ENCODE measurements at places on chromosomes 4 and X.

- no peak for DNase-seq
These were observed 394.4 kb upstream of the ADGRL3 start for GRCh38 chr4:60805500-60806313.

DNA sequence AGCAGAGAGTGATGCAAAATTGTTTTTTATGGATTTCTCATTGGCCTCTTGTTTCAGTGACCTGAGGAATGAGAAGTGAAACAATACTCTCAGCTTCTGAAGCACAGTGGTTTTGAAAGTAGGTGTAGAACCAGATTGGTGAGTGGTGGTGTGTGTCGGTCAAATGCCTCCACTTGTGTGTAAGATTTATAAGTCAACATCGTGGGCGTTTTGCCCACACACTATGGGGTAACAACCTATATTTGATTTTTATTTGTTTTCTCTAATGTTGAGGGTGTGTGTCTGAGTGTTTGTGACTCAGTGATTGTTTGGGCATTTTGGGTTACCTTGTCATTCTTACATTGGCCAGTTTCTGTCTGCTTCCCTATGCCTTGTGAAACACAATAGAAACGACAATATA, 23.3 kb downstream of the ADGRL3 start:
- DNase-seq = no peak

DNA sequence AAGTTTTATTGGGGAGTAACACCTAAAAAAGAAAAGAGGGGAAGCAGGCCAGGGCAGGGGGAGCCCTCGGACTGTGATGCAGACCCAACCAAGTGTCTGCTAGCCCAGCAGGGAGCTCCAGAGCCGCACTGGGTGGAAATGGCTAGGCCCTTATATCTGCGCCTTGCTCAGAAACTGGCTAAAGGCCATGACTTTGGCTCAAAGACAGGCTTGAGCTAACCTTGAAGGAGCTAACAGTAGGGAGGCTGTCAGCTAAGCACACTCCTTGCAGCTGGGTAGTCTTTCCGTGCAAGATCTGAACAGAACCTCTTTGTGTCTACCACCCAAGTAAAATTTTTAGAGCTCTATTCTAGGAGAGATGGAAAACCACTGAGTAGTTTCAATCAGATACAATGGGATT, 43.0 kb downstream of the SEPSECS start:
- no peak for DNase-seq

GRCh38 chrX:32533848-32534247, 677.5 kb downstream of the DMD start:
- DNase-seq = no peak

DNA sequence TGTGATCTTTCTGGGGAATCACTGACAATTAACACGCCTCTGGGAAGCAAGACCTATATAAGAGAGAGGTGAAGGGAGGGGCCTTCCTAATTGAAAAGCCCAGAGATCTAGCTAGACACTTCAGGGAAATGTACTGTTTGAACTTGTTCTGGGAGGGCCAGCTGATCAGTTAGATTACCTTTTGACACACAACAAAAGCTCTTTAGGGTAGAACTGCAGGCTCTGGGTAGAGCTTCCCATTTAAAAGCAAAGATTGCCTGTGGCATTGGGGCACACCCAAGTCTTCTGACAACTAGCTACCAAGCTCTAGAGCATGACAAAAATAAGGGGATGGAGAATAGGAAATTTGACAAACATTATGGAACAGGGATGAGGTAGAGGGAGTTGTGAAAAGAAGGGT, 26.3 kb downstream of the AREG start:
- no peak for DNase-seq

DNA sequence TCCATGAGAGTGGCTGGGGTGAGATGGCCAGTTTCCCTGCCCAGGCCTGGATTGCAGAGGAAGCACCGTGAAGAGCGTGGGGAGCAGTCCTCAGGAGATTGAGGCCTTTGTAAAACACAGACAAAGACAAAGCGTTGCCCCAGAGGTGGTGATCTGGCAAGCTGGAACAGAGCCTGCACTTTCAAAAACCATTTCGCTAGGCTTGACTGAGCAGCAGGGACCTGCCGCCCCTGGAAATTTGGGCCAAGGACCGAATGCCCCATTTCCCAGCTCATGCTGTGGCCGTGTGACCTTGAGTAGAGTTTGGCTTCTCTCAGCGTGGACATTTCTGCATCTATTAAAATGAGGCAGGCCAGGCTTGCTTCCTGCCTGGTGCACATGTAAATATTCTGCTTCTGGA, 381.4 kb downstream of the BCOR start:
- no peak for DNase-seq

GRCh38 chr4:113810906-113811305, 49.4 kb upstream of the CAMK2D start:
- no peak for DNase-seq

GRCh38 chr4:123659730-123660129, 263.1 kb downstream of the SPRY1 start:
- DNase-seq = no peak

DNA sequence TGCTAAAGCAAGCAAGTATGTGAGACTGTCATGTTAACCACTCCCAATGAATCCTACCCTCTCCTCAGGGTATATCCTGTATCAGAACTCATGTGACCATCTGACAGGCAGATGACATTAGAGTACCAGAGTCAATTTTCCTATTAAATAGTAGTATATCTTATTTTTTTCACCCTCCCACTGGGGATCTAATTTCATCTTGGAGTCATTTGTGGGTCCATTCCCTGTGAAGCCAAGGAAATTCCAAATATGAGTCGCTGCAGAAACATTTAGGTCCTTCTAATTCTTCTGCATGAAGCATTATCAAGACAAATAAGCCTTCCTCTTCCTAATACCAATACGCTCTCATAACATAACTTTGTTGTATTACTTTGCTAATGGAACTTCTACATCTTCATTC, 52.2 kb upstream of the BLTP1 start:
- no peak for DNase-seq

DNA sequence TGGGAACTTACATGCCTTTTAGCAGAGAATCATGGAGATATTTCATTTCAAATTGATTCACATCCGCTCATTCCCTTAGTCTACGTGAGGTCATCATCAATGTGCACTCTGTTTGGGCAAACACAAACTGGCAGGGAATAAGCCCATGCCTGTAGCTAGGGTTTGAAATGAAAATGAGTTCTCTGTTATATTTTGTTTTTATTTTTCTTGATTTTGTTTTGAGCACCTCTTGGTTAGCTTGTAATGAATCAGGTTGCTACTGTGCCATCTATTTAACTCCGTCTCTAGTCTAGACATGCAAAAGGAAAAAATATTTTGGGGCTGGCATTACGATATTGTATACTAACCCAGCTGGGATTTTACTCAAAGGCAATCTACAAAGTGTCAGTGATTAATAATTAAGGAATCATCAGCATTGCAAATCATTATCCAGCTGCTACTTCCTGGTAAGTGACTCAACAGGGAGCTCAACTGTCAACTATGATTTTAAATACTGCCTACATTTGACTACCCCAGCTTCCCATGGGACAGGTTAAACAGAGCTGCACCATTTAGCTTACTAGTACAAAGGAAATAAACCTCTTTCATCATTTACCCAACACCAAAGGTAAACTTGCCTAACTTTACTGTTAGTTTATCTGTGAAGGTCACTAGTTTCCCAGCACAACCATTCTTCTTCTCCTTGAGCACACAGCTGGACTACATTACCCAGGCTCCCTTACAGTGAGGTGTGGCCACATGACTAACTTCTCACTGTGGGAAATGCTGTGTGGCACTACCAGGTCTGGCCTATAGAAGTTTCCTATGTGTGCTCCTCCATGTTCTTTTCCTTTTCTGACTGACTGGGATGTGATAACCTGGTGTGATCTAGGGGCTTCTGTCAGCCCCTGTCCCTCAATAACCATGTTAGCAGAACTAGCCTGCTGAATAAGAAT, 21.2 kb upstream of the TRPC5OS start:
- no peak for DNase-seq

- DNase-seq = no peak
These were observed 14.1 kb downstream of the CXCL1 start for GRCh38 chr4:73883306-73883705.

DNA sequence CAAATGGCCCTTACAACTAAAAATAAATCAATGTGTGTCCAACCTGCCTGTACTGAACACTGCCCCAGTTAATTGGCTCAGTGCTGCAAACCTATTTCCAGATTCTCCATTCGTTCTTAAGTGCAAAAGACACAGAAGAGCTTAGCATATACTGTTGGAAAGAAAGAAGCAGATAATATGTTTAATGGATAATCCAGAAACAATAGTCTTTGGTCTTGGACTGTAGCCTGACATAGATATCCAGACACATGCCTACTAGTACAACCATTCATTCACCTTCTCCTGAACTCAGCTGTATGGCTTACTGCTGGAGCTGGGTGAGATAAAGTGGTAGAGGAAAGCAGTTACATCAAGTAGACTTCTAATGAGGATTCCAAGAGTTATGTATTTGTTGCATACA, 77.0 kb downstream of the LUZP4 start:
- no peak for DNase-seq

GRCh38 chr4:79209822-79210635, 115.8 kb downstream of the NAA11 start:
- peak; percentile 99 for DNase-seq

GRCh38 chrX:47458528-47458927, 24.5 kb downstream of the ZNF41 start:
- no peak for DNase-seq

DNA sequence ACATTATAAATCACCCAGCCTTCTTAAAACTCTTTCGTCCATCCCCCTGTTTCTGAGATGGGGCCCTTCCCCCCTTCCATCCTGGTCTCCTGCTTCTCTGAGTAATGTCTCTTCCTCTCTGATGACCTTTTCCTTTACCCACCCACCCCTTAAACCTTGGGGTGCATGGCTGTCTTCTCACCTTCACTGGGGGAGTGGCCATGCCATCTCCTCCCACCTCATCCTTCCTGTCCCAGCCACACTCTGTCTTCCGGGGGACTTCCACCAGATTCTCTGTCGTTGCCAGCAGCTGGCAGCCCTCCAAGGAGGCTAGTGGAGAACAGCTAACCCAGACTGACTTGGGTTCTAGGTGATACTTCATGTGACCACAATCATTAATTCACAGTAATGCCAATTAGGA, 83.2 kb upstream of the SCML1 start:
- DNase-seq = no peak

DNA sequence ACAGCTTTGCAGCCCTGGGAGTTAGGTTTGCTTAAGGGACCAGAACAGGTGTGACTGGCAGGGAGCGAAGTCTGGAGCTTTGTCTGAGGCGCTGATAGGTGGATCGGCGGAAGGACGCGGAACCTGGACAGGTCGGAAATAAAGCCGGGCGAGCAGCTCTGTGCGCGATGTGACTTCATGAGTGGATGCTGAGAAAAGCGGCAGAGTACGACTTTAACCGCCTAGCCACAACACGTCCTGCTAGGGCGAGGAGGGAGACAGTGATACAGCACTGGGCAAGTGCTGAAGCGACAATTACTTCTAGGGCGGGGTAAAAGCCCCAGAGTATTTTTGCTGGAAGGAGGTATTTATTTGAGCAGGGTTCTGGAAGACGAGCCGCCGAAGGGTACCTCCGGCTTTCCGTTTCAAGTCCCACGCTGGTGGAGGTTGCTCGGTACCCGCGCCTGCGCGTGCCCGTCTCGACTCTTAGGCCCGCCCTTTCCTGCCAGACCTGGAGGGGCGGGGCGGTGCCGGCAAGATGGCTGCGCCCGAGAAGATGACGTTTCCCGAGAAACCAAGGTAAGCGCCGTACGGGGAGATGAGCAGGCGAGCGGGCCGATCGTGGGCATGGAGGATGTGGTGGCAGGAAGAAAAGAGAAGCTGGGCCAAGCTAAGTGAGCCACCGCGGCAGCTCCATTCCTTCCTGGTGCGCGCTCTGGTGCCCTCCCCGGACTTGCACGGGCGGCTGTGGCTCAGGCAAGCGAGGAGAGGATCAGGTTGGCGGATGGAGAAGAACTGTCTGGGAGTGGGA, at the start of gene ZRSR2:
TSS of gene ZRSR2 (plus strand) at position 506 of the 790 bp plus-strand sequence. CDS start at position 518, 12 bp downstream.
- peak; percentile 25 for DNase-seq

GRCh38 chr4:159884989-159885388, 782.1 kb downstream of the RAPGEF2 start:
- DNase-seq = no peak

DNA sequence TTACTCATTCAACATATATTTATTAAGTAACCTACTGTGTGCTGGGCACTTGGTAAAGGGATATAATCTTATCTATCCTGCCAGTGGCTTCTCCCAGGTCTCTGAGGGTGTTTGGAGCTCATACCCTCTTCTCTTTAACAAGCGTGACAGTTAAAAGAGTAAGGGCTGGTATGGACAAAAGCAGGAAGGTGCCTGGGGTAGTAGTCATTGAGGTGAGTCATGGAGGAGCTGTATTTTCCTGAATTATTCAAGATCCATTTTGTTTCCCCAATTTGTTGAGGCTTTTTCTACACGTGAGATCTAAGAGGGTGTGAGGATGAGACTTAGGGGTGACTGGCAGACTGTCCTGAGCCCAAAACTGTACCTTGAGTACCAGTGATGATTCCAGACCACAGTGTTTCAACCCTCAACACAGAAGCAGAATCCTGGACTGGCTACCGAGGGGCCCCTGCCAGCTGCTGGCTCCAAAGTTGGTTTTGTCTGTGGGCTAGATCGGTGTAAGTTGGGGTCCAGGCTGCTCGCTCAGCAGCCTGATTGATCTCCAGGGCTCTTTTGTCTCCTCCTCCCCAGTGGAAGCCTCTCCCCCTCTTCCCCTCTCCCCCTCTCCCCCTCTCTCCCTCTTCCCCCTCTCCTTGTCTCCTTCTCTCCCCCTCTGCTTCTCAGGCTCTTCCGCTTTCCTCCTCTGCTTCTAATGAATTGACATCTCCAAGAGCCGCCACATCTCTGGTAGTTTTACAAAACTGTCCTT, at the start of gene DRP2:
TSS of gene DRP2 (plus strand) at position 671 of the 748 bp plus-strand sequence. CDS start 11,862 bp downstream, outside the sequence.
- no peak for DNase-seq

- DNase-seq = no peak
These were observed 11.9 kb upstream of the MAGEB16 start for GRCh38 chrX:35786271-35786670.

GRCh38 chrX:68841251-68842049, 12.6 kb downstream of the EFNB1 start:
- no peak for DNase-seq

- DNase-seq = no peak
These were observed 282.9 kb downstream of the ZNF674 start for GRCh38 chrX:46262304-46262703.

- no peak for DNase-seq
These were observed 59.1 kb downstream of the FAM184B start for GRCh38 chr4:17722356-17722700.

GRCh38 chrX:1190596-1191145, 21.8 kb downstream of the CRLF2 start:
- DNase-seq = no peak

- DNase-seq = no peak
These were observed 2.2 kb upstream of the MAGED1 start for GRCh38 chrX:51891245-51891644.

DNA sequence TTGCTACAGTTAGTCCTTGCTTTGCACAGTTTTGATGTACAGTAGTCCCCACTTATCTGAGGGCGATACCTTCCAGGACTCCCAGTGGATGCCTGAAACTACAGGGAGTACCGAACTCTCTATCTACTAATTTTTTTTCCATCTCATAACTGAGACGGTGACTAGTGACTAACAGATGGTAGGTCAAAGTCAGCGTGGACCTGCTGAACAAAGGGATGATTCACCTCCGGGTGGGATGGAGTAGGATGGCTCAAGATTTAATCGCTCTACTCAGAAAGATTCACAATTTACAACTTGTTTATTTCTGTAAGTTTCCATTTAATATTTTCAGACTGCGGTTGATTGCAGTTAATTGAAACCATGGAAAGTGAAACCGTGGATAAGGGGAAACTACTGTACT, 655.8 kb downstream of the ZNF674 start:
- DNase-seq = no peak

Measured in GF-D8 (cell line).